Fibroblast of pulmonary artery (primary cell): ENCODE measurements at places on chromosomes 12 and 14.
A peak's percentile ranks its signal among the peaks of the same experiment; 100 is the strongest.

DNA sequence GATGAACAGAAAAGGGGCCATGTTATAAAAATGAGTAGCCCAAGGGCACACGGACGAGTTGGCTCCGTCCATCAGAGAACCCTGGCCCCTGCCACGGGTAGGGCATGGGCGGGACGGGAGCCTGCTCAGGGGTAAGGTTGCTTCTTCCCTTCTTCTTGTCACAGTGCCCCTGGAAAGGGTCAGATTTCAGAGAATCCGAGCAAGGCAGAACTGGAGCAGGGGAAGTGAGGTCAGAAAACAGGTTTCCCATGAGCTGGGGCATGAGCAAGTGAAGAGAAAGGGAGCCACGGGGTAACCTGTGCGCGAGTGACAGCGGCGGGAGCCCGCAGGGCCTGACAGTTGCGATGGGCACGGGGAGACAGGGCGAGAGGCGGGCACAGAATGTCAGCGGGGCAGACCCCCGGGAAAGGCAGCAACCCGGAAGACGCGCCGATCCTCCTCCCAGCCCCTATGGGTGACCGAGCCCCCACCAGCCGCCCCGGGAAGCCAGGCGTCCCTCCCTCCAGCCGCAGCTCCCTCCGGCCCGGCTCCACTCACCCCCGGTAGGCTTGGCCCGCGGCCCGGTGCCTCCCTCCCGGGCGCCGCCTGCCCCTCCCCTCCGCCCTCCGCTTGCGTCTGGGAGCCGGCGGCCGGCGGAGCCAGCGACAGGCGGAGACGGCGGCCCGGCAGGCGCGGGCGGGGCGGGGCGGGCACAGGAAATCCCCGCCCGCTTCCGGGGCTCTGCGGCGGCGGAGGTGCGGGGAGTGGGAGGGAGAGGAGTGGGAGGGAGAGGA, at the start of gene ZNF641:
ZNF641 (minus strand) TSS at position 671 of the 773 bp plus-strand sequence. CDS start 2,829 bp downstream, outside the sequence.
- DNase-seq = peak; percentile 73

- DNase-seq = peak; percentile 62
These were observed 117.4 kb downstream of the EML1 start for GRCh38 chr14:99910337-99911309.

DNA sequence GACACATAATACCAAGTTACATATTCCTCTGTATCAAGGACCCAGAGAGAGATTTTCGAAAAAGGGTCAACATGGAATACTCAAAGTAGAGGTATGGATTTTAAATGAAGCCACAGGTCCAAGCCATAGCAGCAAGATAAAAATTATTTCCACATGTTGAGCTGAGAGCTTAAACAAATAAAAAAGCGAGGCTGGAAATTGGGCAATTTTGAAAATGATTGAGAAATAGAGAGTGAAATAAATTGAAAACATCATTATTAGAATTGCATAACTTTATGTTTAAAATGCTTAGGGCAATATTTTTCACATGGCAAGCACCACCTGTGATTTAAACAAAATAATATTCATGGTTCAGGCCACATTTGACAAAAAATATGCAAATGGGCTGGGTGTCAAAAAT, 1251.0 kb upstream of the USP15 start:
- no peak for DNase-seq

DNA sequence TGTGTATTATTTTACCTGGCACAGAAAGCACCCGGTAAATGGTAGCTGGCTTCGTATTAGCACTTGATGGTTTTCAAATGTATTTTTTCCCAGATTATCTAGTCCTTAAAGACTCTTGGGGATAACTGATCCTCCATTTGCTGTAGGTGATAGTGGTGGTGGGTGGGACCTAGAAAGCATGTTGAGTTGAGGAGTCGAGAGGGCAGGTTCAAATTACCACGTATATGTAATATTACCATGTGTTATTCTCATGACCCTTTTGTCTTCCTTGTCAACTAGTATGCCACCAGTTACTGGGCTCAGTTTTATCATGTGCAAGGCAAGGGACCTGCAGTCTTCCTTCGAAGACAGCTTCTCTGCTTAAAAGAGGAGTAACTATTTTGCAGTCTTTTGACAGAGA, 1.8 kb downstream of the GLRX5 start:
- DNase-seq = no peak

DNA sequence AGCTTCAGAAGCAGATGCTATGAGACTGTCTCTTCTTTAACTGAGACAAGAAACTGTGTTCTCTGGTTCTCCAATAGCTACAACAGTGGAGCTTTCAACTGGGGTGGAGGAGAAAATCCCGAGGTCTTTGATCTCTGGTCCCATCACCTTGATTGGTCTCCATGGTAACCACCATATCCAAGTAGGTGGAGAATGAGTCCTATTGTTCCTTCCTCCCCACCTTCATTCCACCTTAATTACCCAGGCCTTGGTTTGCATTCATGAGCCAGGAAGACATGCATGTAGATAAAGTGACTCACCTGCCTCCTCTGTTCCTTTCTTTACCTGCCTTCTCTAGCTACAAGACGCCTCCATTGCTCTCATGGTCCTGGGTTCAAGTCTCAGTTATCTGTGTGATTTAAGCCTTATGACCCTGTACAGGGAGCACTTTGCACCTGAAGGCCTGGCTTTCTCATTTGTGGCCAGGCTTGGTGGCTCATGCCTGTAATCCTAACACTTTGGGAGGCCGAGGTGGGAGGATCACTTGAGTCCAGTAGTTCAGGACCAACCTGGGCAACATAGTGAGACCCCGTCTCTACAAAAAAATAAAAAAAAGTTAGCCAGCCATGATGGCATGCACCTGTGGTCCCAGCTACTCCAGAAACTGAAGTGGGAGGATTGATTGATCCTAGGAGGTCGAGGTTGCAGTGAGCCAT, 157.7 kb upstream of the TBX3 start:
- no peak for DNase-seq

DNA sequence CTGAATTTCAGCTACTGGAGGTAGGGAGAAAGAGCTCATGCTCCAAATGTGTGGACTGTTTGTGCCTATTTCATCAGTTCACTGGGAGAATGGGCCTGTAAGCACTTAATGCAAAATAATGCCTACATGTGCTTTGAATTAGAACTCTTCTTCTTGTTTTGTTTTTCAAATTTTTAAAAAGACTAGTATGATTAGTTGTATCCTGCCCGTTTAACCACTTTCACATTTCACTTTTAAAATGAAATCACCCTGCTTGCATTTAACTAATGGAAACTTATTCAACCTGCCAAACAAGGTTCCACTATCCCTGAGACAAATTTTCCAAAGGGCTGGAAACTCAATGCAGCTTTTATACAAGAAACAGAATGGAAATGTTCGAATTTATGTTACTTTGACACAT, 79.7 kb downstream of the SAMD4A start:
- DNase-seq = no peak

DNA sequence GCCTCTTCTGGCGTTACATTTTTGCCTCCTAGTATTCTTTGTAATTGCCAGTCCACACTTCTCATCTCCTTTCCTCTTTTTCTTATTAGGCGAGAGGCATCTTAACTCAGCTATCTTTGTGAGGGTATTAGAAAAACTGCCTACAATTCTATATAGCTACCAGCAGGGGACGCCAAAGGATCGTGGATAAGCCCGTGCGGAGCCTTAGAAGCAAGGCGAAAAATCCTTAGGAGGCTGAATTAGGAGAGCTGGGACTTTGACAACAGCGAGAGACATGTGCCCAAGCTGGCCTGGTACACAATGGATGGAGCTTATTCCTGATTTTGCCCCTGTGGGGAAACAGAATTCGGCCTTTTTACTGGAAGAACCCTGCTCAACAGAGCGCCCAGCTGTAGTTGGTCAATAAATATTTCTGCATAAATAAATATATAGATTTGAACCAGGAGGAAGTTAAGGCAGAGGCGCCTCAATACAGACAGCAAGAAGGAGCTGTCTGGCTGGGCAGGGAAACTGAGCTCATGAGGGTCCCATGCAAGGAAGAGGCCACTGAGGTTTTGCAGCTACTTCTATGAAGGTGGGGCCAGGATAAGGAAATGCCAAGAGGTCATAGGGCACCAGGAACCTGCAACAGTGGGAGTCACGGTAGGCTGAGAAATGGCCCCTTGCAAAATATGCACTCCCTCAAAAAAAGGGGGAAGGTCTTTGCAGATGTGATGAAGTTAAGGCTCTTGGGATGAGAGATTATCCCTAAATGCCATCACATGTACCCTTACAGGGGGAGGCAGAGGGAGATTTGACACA, 14.6 kb upstream of the RBM19 start:
- DNase-seq = peak; percentile 84

DNA sequence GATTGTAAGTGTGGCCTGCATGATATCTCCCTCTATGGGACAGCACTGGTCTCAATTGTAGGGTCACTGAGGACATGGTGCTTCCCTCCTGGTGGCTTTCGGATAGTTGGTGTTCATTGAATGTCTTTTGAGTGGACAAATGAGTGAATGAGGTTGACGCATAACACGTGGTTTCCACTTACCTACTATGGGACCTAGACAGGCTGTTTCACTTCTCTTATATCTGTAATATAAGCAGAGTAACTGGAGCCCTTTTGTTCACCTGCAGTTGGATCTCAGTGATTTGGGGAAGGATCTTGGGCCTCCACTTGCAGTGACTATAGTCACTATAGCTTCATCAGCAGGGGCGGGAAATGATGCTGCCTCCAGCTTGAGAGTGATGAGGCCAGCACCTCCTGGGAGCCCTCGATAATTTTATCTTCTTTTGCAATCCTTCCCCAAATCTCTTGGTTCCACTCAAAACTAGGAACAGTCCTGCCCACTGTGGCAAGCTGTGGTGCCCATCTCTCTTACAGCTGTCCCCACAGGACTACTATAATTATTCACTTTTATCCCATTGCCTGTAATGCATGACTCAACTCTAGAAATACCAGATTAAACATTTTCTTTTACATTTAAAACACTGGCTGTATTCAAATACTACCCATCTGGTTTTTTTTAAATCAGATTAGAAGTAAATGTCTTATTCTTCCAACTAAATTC, 242.9 kb downstream of the CHST11 start:
- no peak for DNase-seq
